ENCODE measurements at places on chromosomes 3 and 15. TPM values are rescaled to one million over a fixed set of nuclear protein-coding genes. Genes with fewer than 3 reads are reported as not detected.
A peak's percentile ranks its signal among the peaks of the same experiment; 100 is the strongest.

DNA sequence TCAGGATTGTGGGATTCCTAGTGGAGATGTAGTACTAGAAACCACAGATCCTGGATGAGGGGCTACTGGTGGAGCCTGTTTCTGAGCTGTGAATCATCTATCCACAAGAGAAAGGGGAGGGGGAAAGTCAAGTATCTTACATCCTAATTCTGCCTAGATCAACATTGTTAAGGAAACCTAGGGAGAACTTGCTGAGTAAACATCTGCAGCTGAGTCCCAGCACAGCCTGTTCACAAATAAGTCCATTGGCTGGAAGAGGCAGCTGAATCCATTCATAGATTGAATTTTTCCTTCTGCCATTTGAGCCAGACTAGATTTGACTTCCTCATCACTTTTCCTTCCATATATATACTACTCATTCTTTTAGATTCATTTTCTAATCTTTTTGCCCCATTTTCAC lies 460.5 kb downstream of the TUSC7 start:
- no peaks in the 10 kb centered on the region for H3K36me3 ChIP-seq
- H3K27me3 ChIP-seq, result no peaks in the 10 kb centered on the region
- no peak overlapping the region for H3K27ac ChIP-seq
- no peaks in the 10 kb centered on the region for H3K4me1 ChIP-seq
- no peak overlapping the region for H3K4me3 ChIP-seq

- H3K4me3 ChIP-seq, result no peak overlapping the region
- DNase-seq, result no peak
- no peak overlapping the region for H3K27ac ChIP-seq
- no peaks in the 10 kb centered on the region for H3K27me3 ChIP-seq
- H3K4me1 ChIP-seq, result no peaks in the 10 kb centered on the region
Measured at GRCh38 chr3:84245789-84246188, 713.0 kb upstream of the CADM2 start.

The ASB14 gene
- not detected for total RNA-seq

DNA sequence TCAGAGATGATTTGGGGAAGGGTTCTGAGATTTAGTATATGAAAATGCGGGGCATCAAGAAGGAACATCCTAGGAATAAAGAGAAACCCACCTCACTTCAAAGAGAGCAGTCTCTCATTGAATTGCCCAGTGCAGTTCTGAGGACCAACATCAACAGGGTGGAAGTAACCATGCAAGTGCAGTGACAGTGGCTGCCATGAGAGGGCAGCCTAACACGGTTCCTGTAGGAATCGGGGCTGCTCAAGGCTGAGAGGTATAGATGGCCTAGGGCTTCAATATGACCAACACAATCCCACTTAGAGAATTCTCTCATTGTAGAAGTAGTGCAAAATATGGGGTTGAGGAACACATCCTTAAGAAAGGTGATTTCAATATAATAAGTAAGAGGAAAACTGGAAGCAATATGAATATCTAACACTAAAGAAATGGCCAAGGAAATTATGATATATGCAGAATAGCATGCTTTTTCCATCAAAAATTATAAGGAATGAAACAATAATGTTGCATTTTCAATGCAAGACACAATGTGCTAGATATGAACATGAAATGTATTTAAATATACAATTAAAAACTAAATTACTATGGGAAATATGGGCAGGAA lies 51.1 kb upstream of the ARRDC4 start:
- H3K4me1 ChIP-seq, result no peaks in the 10 kb centered on the region
- H3K36me3 ChIP-seq, result no peaks in the 10 kb centered on the region
- no peak overlapping the region for H3K27ac ChIP-seq
- DNase-seq, result peak; percentile 75
- no peaks in the 10 kb centered on the region for H3K27me3 ChIP-seq

The CFAP20DC gene
- 4.5 TPM for total RNA-seq

The PPM1L gene
- total RNA-seq, result 7.9 TPM

GRCh38 chr3:11212299-11212608 lies 58.0 kb downstream of the HRH1 start:
- H3K27ac ChIP-seq, result no peak overlapping the region
- no peaks in the 10 kb centered on the region for H3K36me3 ChIP-seq
- no peaks in the 10 kb centered on the region for H3K4me1 ChIP-seq
- DNase-seq, result no peak

DNA sequence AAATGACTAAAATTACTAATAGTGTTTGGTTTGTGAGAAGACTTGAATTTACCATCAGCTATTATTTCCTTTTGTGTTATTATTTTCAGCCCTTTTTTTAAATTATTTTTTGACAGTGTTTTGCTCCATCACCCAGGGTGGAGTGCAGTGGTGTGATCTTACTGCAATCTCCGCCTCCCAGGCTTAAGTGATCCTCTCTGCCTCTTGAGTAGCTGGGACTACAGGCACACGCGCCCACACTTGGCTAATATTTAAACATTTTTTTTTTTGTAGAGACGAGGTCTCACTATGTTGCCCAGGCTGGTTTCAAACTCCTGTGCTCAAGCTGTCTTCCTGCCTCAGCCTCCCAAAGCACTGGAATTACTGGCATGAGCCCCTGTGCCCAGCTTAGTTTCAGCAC lies 31.7 kb upstream of the UTS2B start:
- no peak overlapping the region for H3K4me3 ChIP-seq
- peaks cover 13% of the 10 kb centered on the region for H3K4me1 ChIP-seq
- DNase-seq, result no peak
- no peaks in the 10 kb centered on the region for H3K27me3 ChIP-seq

The HGD gene
- total RNA-seq, result not detected

- H3K4me1 ChIP-seq, result no peaks in the 10 kb centered on the region
- H3K36me3 ChIP-seq, result peaks cover 3% of the 10 kb centered on the region
- no peaks in the 10 kb centered on the region for H3K27me3 ChIP-seq
- H3K27ac ChIP-seq, result no peak overlapping the region
- H3K4me3 ChIP-seq, result no peak overlapping the region
- peak; percentile 48 for DNase-seq
Measured at GRCh38 chr3:101865751-101866509, 16.6 kb downstream of the NFKBIZ start.
